Upper lobe of left lung (tissue), 6 donors: ENCODE measurements at places on chromosomes 12 and 14. TPM values are rescaled to one million over a fixed set of nuclear protein-coding genes. Genes with fewer than 3 reads are reported as not detected.

DNA sequence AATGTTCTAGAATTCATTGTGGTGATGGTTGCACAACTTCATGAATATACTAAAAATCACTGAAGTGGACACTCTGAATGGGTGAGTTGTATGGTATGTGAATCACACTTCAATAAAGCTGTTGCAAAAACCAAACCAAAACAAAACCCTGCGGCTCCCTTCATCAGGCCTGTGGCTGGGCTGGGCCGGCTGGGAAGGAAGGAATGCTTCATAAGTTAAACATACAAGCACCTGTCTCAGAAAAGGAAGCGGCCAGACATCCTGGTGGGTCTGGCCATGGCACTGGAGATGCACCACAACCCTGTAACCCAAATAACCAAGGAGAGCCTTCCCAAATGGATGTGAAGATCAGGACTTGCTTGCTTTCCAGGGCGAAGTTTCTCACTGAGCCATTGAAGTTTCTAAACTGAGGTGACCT lies 34.9 kb downstream of the TTC7B start:
- no peak overlapping the region for H3K4me3 ChIP-seq
- no peak for DNase-seq
- no peak overlapping the region for H3K27ac ChIP-seq
- H3K27me3 ChIP-seq = no peaks in the 10 kb centered on the region
- H3K36me3 ChIP-seq = no peaks in the 10 kb centered on the region

GRCh38 chr14:88008039-88008742 lies 3.3 kb downstream of the GPR65 start:
- no peaks in the 10 kb centered on the region for H3K4me1 ChIP-seq
- H3K4me3 ChIP-seq = no peak overlapping the region
- no peak for DNase-seq

- H3K27ac ChIP-seq = no peak overlapping the region
- H3K4me3 ChIP-seq = no peak overlapping the region
- DNase-seq = no peak
- H3K4me1 ChIP-seq = no peaks in the 10 kb centered on the region
- no peaks in the 10 kb centered on the region for H3K27me3 ChIP-seq
Measured at GRCh38 chr12:66725031-66725430, 46.2 kb upstream of the GRIP1 start.

GRCh38 chr14:91890291-91890749 lies 23.0 kb upstream of the TC2N start:
- H3K4me1 ChIP-seq = peaks cover 19% of the 10 kb centered on the region
- DNase-seq = peak; percentile 45
- H3K36me3 ChIP-seq = peaks cover 6% of the 10 kb centered on the region
- H3K27me3 ChIP-seq = no peaks in the 10 kb centered on the region
- no peak overlapping the region for H3K4me3 ChIP-seq

GTF2H3 gene
- 22.3 TPM for total RNA-seq
